ENCODE measurements at places on chromosomes 7 and 10.

DNA sequence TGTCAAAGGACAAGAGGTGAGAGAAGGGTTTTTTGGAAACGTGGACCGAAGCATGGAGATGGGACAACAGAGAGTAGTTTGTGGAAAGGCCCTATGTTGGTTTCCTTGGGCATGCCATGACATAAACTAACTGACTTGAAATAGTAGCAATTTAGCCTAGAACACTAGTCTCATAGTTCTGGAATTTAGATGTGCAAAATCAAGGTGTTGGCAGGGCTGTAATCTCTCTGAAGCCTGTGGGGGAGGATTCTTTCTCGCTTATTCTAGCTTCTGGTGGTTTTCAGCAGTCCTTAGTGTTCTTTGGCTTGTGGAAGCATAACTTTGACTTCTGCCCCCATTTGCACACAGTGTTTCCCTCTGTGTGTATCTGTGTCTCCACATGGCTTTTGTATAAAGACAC lies 283.4 kb downstream of the GFRA1 start:
- DNase-seq = no peak

GRCh38 chr7:153935095-153935494 lies 117.1 kb upstream of the DPP6 start:
- no peak for DNase-seq

GRCh38 chr7:38328814-38329213 lies 55.4 kb upstream of the TARP start:
- DNase-seq = no peak

DNA sequence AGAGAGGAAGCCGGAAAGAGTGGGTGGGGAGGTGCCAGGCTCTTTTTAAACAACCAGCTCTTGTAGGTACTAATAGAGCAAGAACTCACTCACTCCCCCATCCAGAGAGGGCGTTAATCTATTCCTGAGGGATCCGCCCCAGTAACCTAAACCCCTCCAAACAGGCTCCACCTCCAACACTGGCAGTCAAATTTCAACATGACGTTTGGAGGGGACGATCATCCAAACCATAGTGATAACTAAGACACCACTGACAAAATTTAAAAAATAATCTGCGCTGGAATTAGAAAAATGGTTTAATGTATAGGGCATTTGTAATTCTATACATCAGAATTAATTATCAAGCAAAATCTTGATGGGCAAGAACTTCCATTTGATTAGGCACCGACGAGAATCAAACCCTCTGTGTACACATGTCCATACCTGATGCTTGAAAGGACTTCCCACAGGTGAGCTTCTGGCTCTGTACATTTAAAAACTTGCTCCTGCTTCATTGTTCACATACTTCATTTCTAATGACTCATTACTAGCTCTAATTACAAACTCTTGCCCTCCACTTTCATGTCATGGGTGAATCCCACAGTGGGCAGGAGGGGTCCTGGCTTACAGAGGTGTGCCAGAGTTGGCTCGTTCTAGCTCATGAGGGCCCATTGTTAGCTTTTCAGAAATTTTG lies 20.6 kb upstream of the KDM7A start:
- no peak for DNase-seq

DNA sequence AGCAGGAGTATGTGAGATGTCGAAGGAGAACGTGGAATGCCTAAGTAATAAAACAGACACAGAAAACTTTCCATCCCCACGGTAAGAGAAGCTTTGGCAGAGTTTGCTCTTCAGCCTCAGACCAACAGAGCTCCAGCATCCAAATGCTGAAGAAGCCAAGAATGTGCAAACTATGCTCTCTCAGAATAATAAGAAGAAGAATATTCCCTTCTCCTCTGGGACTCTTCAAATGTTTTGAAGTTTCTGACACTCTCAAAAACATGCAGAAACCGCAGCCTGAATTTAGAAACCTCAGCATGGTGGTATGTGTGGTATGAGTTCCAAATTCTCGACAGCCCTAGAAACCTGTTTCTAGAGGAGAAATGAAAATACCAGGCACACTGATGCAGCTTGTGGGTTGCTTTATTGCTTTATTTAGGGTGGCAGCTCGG lies 113.3 kb downstream of the KCNMA1 start:
- no peak for DNase-seq

DNA sequence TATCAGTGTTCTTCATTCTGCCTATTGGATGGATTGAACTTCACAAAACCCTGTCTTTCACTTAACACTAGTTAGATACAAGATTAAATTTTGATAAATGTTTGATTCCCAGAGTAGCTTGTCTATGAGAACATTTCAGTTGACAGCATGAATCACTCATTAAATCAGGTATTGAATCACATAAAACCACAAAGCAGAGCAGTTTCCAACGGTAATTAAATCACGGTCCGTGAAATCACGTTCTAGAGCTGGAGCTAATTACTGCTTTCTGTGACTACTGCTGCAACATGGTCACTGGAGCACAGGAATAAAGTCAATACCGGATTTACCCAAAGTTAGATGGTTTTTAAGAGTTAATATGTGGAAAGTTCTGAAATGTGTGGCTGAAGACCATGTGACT lies 257.8 kb upstream of the PCDH15 start:
- no peak for DNase-seq

GRCh38 chr7:142716596-142716995 lies 32.7 kb upstream of the PRSS1 start:
- DNase-seq = no peak

DNA sequence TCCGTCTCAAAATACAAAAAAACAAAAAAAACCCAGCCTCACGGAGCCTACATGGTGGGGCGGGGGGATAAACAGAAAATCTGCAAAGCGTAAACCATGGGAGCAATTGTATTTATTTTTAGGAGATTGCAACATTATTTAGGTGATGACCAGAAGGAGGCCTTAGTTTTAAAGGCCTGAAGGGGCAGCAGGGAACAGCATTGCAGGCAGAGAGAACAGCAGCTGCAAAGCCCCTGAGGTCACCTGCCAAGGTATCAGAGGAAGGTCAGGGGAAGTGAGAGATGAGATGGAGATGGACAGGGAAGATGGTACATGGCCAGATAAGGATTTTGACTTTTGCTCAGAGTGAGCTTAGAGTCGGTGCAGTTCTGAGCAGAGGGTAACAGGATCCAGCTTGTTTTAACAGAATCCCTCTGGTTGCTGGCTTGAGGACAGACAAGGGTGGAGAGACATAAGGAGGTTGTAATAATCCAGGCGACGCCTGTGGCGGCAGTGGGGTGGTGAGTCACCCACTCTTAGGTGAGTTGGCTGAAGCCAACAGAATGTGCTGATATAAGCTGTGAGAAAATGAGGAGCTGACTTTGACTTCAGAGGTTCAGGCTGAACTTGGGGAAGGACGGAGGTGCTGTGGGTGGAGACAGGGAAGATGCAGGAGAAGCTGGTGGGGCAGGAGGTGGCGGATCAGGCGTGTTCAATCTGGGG lies 82.3 kb upstream of the GTF2I start:
- DNase-seq = no peak

Data from activated naive CD4-positive, alpha-beta T cell treated with anti-CD3 and anti-CD28 coated beads for 36 hours (primary cell).